ENCODE measurements at places on chromosomes 7 and 10.

DNA sequence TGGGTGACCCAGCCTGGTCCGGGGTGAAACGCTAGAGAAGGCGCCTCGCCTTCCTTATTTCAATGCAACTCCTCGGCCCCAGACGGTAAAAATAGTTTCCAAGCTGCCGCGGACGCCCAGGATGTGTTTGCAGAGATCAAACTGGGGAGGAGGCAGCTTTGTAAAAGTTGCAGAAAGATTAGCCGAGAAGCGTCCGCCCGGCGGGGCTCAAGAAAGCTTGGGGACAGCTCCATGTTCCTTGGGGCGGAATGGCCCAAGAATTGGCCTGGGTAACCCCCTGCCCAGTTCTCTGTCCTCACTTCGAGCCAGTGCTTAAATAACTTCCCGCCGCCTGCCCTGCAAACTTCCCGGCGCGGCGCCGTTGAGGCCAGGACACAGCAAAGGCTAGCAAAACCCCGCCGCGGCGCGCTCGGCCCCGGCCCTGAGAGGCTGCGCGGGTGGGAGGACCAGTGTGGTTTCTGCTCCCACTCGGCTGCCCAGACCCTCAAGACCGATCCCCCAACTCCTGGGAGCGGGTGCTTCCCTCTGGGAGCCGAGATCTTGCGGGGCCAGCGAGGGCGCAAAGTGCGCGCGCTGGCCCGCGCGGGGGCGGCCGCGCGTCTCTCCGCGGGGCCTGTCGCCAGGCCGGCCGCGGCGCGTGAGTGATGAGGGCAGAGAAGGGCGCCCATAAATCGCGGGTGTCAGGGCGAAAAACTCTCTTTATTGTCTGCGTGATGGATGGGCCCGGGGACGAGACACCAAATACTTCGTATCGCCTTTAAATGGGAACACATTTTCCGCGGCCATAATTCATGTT lies 6.3 kb upstream of the ZNF503 start:
- peak; percentile 79 for DNase-seq

GRCh38 chr7:85890244-85890811 lies 703.5 kb upstream of the SEMA3D start:
- DNase-seq, result no peak

DNA sequence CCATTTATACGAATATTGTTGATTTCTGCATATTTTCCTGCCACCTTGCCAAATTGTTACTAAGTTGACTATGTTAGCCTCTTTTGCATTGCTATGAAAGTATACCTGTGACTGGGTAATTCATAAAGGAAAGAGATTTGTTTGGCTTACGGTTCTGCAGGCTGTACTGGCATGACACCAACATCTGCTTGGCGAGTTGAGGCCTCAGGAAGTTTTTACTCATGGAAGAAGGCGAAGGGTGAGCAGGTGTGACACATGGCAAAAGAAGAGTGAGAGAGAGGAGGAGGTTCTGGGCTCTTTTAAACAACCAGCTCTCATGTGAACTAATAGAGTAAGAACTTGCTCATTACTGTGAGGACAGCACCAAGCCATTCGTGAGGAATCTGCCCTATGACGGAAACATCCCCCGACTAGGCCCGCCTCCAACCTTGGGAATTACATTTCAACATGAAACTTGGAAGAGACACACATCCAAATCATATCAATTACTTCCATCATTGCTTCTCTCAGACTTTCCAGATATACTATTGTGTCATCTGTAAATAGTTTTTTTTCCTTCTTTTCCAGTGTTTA lies 8.4 kb downstream of the RALA start:
- DNase-seq, result no peak

DNA sequence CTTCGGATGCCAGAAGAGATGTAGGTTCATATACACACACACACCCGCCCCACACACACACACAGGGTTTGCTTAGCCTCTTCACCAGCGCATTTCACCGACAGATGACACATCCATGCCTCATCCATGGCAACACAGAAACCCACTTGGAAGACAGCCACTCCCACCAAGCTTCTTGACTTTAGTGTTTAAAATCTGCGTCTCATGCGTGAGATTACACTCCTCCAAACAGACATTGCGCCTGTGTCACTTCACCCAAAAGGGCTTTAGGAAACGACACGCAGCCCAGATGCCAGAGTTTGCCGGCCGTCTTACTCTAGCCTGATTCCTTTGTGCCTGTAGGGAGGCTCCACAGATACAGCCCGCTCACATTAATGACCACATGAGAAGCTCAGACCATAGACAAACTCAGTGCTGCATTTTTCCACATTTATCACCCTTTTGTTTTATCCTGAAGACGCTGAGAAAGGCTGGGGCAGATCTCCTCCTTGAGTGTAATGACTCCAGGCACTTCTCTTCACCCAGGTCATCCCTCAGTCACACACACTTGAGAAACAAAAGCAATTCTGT lies 73.8 kb downstream of the DIP2C start:
- no peak for DNase-seq

Data from left renal pelvis (tissue), 4 donors.